ENCODE measurements at places on chromosomes 3 and 15.

- DNase-seq: no peak
Measured at GRCh38 chr3:24320601-24321000, 174.0 kb downstream of the THRB start.

DNA sequence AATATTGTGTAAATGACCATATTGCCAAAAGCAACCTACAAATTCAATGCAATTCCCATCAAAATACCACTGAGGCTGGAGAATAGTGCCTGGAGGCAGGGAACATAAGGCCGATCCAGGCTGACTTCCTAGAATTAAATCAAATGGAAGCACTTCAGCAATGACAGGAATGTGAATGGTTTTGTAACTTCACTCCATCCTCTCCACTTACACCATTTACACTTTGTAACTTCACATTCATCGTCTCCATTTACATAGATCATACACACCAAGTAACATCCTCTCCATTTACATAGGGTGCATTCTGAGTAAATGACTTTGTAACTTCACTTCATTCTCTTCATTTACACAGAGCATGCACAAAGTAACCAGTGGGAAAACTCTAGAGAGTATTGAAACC is 11.6 kb downstream of the STRIT1 start:
- no peak for DNase-seq

DNA sequence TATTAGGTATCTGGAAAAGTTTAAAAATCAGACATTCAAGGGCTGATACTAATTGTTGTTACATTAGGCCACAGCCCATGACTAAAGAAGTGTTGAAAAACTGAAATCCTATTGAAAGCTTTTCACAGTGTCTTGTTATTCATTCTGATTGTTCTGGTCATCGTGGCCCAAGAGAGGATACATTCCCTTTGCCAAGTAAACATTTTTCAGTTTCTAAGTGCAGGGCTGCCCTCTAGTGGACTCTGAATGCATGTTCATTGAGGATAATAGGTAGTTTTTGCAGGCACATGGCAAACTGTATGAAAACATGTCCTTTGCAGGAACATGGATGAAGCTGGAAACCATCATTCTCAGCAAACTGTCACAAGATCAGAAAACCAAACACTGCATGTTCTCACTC is 181.1 kb downstream of the MYRIP start:
- DNase-seq: no peak

GRCh38 chr3:132594498-132594897 is 2.6 kb upstream of the ACKR4 start:
- no peak for DNase-seq

DNA sequence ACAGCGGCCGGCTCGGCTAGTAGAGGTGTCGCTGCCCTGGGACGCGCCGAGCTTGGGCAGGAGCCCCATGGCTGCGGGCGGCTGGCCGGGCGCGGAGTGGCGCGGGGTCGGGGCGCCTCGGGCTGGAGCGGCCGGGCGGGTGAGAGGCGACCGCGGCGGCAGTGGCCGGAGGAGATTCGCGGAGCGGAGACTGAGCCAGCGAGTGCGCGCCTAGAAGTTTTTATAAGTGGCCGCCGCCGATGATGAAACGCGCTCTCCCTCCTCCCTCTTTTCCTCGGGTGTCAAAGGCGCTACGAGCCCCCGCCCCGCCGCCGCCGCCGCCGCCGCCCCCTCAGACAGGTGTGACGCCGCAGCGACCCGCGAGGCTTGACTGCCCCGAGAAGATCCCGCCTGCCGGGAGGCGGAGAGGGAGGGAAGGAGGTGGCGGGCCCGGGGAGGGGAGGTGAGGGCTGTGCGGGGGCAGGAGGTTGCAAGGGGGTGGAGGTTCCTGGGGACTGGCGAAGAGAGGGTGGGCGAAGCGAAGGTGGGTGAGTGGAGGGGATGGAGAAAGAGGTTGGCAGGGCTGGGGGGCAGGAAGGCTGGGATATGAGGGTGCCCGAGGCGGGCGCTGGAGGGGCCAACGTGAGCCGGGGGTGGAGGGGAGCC is at the start of gene SLCO2A1:
Gene SLCO2A1, minus strand, starts transcription at position 192 of the 645 bp plus-strand sequence. Its CDS starts 123 bp downstream, at position 69.
- DNase-seq: no peak

DNA sequence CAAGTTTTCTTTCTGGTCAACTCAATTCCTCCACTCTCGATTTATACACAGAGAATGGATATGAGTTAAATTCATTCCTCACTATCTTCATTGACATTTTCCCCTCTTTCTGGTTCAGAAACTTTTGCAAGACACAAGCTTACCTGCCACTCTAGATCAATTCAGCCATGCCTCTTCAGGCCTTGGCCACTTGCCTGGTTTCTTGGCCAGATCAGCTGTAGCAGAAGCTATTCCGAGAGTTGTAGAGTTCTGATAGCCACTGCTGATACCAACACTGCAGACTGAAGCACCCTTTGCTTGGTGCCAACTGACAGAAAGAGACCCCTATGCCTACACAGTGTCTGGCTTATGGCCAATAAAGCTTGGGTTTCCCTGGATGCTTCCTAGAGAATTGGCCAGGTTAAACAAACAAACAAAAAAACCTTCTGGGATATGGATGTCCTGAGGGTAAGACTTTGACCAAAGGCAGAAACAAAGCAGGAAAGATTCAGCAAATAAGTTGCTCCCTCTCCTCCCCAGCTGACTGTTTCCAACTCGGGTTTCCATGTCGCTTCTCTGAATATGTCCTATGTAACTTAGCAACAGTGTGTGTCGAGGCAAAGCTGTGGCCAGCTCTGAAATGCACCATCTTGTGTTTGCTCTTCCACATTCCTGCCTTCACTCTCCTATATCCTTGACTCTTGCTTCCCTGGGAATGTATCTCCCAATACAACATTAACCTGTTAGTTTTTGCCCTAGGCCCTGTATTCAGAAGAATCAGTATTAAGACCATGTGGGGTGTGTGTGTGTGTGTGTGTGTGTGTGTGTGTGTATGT is 521.6 kb downstream of the EPHA3 start:
- DNase-seq: no peak

DNA sequence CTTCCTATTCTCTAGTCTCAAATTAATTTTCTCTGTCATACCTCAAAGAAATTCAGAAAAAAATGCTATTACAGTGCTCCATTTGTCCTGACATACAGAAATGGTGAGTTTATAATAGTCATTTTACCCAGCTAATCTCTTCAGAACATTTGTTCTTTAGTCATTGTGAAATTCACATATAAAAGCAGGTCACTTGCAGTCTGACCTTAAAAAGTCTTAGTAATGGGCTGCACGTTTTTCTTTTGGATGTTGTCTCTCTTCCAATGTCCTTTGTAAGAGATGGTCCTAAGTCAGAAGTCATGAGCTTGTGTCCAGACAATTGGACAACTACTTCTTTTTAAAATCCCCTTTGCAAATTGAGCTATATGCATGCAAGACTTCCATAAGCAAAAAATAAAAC is 17.0 kb upstream of the IL1RAP start:
- no peak for DNase-seq
